ENCODE measurements at places on chromosomes 3 and 15. TPM values are rescaled to one million over a fixed set of nuclear protein-coding genes. Genes with fewer than 3 reads are reported as not detected.

Gene C3orf22
- total RNA-seq: not detected

Gene TGM5
- not detected for total RNA-seq

Gene CHL1
- not detected for total RNA-seq

Gene UBA7
- 46.2 TPM for total RNA-seq

Gene SPINT1
- total RNA-seq: 2.2 TPM

Gene PIGZ
- 4.6 TPM for total RNA-seq

Gene GOLGA6L9
- 0.69 TPM for total RNA-seq

Gene TJP1
- 68.9 TPM for total RNA-seq

Gene ZNF501
- total RNA-seq: 3.7 TPM

Gene ABHD17C
- 4.6 TPM for total RNA-seq

Gene CACNA1D
- not detected for total RNA-seq

Gene TRH
- not detected for total RNA-seq

Gene FNDC3B
- 56.8 TPM for total RNA-seq

Gene GABRR3
- not detected for total RNA-seq

Gene UROC1
- not detected for total RNA-seq

Gene RTP4
- total RNA-seq: 5.5 TPM

Gene CACNA2D2
- total RNA-seq: not detected

Gene CIDEC
- total RNA-seq: not detected

Gene SLC12A1
- not detected for total RNA-seq

Gene LDHAL6B
- total RNA-seq: not detected

Data from mammary microvascular endothelial cell (primary cell).